Central memory CD4-positive, alpha-beta T cell (primary cell): ENCODE measurements at places on chromosomes 16 and 17.

DNA sequence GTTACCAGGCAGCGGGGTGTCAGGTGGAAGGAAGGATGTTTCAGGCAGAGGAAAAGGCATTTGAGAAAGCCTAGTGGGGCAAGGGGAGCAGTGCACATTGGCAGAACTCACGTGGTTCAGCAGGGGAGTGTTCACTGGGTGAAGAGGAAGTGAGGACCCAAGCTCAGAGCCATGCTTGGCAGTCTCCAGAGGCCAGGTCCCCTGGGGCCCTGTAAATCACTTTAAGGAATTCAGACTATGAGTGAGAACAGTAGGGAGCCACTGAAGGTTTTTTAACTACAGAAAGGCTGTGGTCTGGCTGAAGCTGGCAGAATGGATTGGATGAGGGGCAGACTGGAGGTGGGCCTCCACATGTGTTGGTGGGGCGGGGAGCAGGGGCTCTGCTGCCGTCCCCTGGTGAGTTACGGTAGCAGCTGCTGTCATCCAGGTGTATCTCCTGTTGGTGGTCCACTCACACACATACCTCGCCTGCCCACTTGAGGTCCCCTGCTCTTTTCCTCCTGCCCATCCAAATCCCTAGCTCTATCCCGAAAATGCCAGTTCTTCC is 5.1 kb downstream of the CLEC16A start:
- peak; percentile 39 for DNase-seq

DNA sequence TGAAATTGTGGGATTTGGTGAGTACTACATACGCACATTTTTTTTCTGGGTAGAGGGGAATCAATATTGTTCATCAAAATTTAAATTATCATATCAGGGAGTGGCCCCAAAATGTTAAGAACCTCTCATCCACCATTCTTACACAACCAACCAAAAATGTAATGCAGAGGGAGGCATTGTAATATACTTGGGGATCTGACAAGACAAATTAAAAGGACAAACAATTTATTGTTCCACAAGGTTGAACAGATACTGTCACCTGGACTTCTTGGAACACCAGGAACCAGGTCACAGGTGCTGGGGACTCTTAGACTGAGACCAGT is 14.7 kb upstream of the HOXB9 start:
- no peak for DNase-seq

DNA sequence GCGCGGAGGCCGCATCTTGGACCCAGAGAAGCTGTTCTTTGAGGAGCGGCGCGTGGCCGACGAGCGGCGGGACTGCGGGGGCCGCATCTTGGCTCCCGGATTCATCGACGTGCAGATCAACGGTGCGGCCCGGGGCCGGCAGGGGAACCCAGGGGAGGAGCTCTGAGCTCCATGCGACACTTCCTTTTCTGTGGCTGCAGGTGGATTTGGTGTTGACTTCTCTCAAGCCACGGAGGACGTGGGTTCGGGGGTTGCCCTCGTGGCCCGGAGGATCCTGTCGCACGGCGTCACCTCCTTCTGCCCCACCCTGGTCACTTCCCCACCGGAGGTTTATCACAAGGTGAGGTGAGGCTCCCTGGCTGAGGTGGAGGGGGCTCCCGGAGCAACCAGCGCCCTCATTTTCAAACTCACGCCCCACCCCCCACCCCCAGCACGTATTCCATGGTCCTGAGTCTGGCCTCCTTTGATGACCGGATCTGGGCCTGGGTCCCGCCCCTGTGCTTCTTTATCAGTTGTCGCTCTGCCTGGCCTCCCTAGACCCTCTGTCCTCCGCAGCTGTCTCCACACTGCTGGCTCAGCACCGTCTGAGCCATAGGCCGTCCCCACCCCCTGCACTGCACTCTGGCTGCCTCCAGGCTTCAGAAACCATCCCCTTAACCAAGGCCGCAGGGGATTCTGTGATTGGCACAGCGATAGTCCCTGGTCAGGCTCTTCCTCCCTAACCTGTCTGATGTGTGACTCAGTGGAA is 787 bp downstream of the AMDHD2 start:
- peak; percentile 88 for DNase-seq

GRCh38 chr16:87046235-87046634 is 271.0 kb downstream of the C16orf95 start:
- DNase-seq = no peak

- no peak for DNase-seq
Observed at GRCh38 chr16:81608523-81609209, 164.1 kb downstream of the CMIP start.

- DNase-seq = no peak
Observed at GRCh38 chr17:1177016-1177700, 2.6 kb downstream of the ABR start.

DNA sequence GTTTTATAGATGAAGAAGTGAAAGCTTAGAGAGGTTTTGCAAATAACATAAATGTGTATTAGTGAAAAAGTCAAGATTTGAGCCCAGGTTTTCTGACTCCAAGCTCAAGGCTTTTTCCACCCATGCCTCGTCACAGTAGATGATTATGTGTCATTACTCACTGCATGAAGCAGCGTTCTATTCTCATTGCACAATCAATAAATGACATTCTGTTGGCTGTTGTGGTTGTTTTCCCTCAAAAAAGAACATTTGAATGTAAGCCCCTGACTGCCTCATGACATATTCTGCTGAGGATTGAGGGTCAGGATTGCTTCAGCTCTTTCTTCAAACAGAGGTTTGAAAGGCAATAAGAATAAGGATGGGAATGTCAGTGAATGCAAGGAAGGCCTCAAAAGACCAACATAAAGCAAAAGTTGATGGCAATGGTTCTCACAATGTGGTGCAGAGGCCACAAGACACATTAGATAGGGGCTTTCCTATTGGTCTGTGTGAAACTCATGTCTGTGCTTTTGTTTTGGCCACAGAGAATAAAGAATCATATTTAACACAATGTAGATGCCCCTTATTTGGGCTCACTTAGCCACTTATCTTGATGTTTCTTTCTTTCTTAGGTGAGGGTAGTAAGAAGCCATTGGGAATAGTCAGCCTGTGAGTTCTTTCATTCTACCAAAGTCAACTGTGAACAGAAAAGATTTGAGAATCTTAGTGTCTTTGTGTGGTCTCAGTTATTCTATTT is 5.4 kb upstream of the MMD start:
- no peak for DNase-seq

- DNase-seq = no peak
Observed at GRCh38 chr16:78606545-78606944, 507.1 kb downstream of the WWOX start.

GRCh38 chr17:46159686-46160085 is 33.5 kb downstream of the KANSL1 start:
- DNase-seq = no peak

- no peak for DNase-seq
Observed at GRCh38 chr17:80220736-80221215, 549 bp downstream of the SLC26A11 start.

GRCh38 chr17:69555056-69555455 is 140.6 kb downstream of the MAP2K6 start:
- DNase-seq = no peak

DNA sequence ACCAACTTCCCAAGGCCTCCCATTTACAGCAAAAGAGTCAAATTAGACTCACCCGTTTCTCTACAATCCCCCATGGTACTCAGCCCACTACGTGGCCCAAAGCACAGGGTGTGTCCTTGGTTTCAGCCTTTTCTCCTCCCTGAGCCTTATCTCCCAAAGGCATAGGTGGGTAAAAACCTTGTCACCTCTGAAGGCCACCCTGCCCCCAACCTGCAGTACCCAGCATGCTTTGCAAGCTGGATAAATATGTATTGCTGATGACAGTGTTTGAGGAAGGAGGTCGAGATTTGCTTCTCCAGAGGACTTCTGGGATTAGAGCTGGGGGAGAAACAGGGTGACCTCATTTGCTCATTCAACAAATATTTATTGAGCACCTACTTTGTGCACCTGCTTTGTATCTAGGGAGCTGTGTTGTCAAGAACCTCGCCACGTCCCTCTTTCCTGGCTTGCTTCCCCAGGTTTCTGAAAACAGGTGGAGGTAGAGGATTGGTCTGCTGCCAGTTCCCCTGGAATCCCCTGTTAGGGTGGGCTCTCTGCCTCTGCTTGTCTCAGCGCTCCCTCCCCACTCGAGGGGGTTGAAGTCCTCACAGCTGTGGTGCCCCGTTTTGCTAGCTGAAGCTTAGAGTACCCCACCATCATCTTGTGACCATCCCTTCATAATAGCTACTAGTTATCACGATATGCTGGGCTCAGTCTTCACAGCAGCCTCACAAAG is 3.0 kb downstream of the LASP1 start:
- DNase-seq = no peak

GRCh38 chr16:66168777-66169176 is 197.7 kb upstream of the CDH5 start:
- no peak for DNase-seq
